ENCODE measurements at places on chromosomes 12 and 14.

- no peak for DNase-seq
Observed at GRCh38 chr12:89333564-89334252, 18.6 kb downstream of the DUSP6 start.

DNA sequence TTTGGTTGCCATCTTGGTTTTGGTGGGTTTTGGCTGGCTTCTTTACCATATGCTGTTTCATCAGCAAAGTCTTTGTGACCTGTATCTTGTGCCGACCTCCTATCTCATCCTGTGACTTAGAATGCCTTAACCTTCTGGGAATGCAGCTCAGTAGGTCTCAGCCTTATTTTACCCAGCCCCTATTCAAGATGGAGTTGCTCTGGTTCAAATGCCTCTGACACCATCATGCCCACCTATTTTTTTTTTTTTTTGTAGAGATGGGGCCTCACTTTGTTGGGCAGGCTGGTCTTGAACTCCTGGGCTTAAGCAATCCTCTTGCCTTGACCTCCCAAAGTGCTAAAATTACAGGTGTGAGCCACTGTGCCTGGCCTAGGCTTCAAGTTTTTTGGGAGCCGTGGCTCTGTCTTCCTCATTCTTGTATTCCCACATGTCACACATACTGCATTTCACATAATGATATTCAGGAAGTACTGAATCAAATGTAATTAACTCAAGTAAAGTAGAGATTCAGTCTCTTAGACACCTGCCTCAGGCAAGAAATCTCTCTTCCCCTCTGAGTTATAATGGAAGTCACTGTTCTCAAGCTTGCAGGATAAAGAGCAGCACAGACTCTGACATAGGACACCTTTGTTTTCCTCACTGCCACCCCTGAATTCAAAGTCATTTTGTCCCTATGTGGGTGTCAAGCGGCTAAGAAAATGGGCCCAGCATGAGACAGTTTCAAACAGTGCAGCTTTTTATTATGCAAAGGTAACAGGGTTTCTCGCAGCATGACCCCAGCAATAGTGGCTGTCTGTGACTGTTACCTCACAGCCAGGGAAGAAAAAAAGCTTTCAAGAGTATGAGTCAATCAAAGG, 159.0 kb downstream of the PTPN11 start:
- no peak for DNase-seq

- no peak for DNase-seq
Observed at GRCh38 chr12:68967046-68967445, 34.1 kb upstream of the CPM start.

DNA sequence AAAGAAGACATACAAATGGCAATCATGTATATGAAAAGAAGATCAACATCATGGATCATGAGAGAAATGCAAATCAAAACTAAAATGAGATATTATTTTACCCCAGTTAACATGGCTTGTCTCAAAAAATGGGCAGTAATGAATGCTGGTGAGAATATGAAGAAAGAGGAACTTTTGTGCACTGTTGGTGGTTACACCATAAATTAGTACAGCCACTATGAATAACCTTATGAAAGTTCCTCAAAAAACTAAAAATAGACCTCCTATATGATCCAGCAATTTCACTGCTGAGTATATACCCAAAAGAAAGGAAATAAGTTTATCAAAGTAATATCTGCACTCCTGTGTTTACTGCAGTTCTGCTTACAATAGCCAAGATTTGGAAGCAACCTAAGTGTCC, 151.7 kb downstream of the PDZRN4 start:
- DNase-seq: no peak

DNA sequence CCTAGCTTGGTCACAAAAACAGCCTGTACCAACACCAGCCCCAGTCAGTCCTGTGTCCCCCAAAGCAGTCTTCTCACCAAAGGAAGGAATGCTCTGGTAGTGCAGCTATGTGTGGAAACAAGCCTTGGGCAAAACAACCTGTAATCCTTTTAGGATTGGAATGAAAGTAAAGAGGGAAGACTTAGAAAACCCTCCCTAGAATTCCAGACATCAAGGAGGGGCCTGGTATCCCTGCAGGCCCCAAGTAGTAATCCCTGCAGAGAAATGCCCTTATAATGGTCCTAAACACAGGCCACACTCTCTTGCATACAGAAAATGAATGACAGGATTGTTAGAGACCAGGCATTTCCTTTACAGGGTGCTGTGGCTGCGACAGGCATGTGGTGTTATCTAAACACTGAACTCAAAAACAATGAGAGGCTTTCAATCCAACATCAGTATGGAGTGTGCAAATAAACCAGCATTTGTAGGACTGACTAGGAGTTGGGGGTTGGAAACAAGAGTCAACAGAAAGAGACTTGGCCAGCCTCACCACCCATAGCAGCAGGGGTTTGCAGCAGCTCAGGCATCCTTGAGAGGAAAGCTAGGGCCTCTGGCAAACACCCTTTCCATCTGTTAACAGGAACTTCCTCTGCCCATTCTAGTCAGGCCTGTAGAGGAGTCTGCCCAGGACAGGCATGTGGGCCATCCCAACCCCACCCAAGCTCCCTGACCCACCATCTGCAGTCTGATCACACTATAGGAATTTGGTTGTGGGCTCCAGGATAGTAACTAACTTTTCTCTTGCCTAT, 59.1 kb downstream of the DCAF5 start:
- DNase-seq: peak; percentile 25

Measured in NCI-H226 (cell line).